Kidney (tissue), 22 donors: ENCODE measurements at places on chromosomes 13 and 19.

GRCh38 chr19:49475995-49476880, 2.2 kb downstream of the FLT3LG start:
- peak; percentile 89 for DNase-seq

GRCh38 chr19:16542910-16543472, 754 bp upstream of the CHERP start:
- DNase-seq, result peak; percentile 22

DNA sequence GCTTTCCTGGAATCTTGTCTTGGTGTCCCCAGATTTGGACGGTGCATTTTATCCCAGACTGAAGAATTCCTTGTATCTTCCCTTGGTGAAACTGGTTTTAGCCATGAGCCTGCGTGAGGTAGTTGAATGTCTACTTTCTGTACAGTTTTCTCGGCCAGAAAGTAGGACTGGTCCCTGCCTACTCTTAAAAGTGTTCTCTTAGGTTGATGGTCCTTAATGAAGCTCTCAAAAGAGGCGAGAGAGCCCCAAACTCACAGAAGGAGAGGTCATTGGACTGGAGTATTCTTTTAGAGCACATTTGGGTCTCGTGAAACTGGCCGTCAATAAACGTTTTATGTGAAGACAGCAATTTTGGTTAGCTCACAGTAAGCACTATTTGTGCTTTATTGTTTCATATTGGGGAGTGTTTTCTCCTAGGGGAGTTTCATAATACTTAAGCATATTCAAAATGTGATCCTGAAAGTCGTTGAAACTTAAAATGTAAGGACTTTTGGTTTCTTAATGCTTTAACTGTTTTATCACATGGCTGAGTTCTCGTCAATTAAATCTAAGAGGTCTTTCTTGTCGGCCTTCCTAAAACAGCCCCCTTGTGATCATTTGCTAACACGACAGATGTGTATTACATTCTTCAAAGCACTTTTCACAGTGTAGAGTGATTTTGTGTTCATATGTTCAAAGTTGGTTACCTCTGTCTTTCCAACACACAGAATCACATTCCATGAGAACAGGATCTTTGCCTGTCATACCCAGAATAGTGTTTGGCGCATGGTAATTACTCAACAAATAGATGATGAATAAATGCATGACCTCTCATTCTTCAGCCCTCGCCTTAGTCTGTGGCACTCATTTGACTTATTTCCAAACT, 889 bp downstream of the GTF2F2 start:
- no peak for DNase-seq

- no peak for DNase-seq
These were observed 158.4 kb downstream of the RNF17 start for GRCh38 chr13:24922387-24922744.

DNA sequence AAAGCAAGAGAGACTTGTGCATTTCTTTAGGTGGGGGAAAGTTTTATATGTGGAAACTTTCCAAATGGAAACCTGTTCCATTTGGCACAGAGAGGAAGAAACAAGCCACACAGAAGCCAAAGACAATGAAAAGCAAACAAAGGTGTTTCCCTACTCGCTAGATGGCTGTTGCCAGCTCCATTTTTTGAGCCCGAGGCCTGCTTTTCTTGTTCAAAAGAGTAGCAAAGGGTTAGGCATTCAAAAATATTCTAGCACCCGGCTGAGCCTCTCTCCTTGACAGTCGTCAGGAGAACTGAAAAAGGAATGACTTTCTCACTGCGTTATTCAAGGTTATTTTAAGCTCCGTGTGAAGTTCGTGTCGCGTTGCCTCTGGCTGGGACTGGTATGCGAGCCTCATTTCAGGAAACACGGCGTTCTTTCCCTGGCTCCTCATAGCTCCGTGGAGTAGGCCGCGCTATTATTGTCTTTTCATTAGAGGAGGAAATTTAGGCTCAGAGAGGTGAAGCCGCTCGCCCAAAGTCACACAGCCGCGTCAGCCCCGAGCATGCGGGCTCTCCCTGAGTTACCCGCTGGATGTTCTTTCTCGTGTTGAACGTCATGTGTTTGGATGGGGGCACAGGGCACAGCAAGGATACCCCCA, 7.6 kb downstream of the TRPM4 start:
- no peak for DNase-seq

- DNase-seq, result no peak
These were observed at the start of gene A1BG for GRCh38 chr19:58352760-58353671. TSS of gene A1BG (minus strand) at chr19:58353492. CDS start at chr19:58353437, 55 bp downstream.

DNA sequence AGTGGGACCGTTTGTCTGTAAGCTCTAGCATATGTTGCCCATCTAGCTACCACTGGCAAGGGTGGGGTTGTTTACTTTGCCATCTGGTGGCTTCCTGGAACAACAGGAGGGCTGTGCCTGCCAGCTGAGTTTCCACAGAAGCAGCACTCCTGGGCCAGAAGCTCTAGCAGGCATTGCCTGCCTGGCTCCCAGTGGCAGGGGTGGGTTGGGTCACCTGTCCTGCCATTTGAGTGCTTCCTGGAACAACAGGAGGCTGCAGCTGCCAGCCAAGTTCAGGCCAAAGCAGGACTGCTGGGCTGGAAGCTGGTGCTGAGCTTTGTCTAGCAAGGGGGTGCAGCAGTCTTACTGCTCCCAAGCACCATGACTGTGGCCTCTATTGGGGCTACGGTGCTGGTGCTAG, 239.7 kb downstream of the MTUS2 start:
- DNase-seq, result no peak

DNA sequence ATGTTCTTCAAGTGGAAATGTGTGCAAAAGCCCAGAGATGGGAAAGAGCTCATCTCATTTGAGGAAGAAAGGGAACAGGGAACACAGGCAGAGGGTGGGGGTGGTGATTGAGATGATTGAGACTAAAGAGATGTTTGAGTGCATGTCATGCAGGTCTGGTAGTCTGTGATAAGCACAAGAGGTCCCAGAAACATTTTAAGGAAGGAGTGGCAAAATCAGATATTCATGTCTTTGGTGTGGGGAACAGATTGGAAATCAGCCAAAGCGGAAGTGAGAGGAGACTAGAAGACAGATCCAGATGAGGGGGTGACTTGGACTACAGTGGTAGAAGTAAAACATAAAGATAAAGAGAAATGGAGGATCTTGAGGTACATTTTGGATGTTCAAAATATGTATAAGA, 39.4 kb upstream of the DACH1 start:
- no peak for DNase-seq

DNA sequence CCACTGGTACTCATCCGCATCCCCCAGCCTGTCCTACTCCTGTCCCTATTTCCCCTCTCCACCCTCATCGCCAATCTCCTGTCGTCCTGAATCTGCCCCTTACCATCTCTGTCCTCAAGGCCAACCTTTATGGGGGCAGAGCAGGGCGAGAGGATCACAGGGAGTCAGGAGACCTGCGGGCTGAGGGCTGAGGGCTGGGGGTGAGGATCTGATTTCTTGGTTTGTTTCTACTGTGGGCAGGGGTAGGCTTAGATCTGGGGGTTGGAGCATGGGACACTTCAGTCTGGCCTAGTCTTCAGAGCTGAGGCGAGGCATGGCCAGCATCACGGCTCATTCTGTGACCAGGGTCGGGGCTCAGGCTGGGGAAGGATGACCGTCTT, 16.5 kb upstream of the ERCC1 start:
- DNase-seq, result no peak

GRCh38 chr19:926589-927350, 935 bp downstream of the ARID3A start:
- peak; percentile 58 for DNase-seq

GRCh38 chr13:94987081-94987480, 274.7 kb upstream of the SOX21 start:
- DNase-seq, result no peak

DNA sequence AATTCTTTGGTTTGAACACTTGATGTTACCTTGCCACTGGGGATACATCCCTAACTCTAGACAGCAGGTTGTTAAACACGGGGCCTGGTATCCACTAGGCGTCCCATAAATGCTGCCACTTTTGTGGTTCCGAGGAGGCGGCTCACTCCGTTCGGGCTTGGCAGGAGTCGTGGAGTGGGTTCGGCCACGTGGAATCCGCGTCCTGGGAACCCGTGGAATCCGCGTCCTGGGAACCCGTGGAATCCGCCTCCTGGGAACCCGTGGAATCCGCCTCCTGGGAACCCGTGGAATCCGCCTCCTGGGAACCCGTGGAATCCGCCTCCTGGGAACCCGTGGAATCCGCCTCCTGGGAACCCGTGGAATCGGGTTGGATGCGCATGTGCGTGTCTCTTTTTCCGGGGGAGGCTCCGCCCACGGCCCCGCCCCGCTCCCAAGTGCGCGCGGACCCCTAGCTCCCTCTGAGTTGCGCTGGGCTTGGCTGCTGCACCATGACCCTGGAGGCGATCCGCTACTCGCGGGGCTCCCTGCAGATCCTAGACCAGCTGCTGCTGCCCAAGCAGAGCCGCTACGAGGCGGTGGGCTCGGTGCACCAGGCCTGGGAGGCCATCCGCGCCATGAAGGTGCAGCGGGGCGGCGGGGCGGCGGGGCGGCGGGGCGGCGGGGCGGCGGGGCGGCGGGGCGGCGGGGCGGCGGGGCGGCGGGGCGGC, at the start of gene MRI1:
TSS of gene MRI1 (plus strand) at position 422 of the 707 bp plus-strand sequence. CDS start at position 489, 67 bp downstream.
- peak; percentile 83 for DNase-seq

DNA sequence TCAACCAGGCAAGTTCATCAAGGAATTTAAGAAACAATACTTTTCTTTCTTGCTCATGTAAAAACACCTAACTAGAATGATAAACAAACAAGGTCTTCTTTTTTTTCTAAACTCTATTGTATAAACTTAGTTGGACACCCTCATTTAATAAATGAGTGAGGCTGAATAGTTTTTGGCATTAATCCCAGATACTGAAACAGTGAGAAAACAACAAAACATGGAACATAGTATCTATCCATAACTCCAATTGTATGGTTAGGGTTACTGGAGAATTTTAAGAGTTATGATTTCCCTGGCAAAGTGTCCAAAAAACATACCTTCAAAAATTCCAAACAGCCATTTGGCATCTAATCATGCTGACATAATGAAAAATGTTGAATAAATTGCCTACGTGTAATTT, 5.8 kb upstream of the POMP start:
- DNase-seq, result no peak

- no peak for DNase-seq
These were observed 574.2 kb downstream of the TBC1D4 start for GRCh38 chr13:74907788-74908187.

GRCh38 chr13:113670541-113670940, 3.5 kb downstream of the GRK1 start:
- DNase-seq, result no peak

- no peak for DNase-seq
These were observed 56.4 kb downstream of the ZNF568 start for GRCh38 chr19:36972571-36972970.

DNA sequence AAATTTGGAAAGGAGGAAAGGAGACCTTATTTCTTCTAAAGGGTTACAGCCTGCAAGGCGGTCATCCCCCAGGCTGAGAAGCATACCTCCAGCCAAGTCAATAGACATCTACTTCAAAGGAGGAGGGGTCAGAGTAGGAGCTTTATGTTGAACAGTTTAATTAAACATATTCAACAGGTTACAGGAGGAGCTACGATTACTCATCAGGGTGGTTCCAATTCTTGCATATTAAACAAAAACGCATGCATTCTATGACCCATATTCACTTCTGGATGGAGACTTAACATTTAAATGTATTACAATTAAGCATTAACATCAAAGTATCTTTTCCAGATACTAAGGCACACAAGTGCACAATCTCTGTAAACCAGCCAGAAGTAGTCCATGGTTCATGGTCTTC, 1955.0 kb downstream of the PCDH9 start:
- no peak for DNase-seq

GRCh38 chr19:7099597-7099921, 30.1 kb downstream of the ZNF557 start:
- no peak for DNase-seq

GRCh38 chr19:54114340-54115108, 933 bp downstream of the TFPT start:
- DNase-seq, result no peak

DNA sequence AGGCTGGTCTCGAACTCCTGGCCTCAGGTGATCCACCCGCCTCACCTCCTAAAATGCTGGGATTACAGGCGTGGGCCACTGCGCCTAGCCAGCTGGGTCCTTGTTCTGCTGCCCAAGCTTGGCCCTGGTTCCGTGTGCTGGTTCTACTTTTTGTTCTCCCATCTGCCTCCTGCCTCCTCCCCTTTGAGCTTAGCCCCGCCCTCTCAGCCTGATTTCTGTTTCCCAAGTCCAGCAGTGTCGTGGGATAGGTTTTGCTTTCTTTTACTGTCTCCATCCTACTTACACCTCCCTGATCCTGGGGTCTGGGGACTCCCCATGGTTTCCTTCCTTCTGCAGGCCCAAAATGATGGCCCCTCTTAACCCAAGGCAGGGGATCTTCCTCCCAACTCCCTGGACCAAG, 2.4 kb downstream of the BLOC1S3 start:
- no peak for DNase-seq

GRCh38 chr13:27296496-27296895, 25.9 kb downstream of the RASL11A start:
- DNase-seq, result no peak

- no peak for DNase-seq
These were observed 300.6 kb upstream of the KLHL1 start for GRCh38 chr13:70408865-70409264.

- DNase-seq, result no peak
These were observed 253.3 kb downstream of the LIG4 start for GRCh38 chr13:107961849-107962608.

GRCh38 chr19:34430738-34431625, 2.8 kb downstream of the UBA2 start:
- DNase-seq, result peak; percentile 27

GRCh38 chr19:54875506-54875905, 1.5 kb downstream of the FCAR start:
- DNase-seq, result no peak

DNA sequence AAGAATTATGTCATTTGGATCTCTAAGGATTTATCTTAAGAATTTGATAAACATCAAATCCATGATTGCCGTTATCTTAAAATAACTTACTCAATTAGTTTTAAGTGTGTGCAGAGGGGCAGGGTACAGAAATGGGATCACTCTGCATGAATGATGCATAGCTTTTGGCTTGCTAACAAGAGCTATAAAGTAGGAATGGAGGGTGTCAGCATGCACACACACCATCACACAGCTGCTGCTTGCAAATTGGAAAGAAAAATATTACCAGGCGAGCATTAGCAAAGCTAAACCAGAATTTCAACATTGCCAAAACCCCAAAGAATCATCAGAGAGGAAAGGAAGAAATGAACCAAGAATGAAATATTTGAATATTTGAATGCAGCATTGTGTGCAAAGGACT, 580.6 kb downstream of the LMO7 start:
- DNase-seq, result no peak

DNA sequence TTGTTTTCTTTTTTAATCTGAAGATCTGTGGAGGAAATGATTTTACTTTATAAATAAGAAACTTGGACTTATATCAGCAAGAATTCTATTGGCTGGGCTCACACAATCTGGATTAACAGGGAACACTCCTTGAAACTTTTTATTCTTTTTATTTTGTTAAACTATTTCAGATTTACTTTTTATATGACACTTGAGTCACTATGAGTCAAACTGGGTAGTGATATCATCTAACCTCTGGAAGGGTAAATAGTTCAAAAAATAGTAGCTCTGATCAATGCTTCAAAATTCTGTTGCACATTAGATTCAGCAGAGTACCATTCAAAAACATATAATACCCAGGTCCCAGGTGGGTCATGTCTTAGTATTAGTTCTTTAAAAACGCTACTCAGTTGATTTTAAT, 55.1 kb upstream of the NBEA start:
- no peak for DNase-seq
